ENCODE measurements at places on chromosomes 16 and 17.

DNA sequence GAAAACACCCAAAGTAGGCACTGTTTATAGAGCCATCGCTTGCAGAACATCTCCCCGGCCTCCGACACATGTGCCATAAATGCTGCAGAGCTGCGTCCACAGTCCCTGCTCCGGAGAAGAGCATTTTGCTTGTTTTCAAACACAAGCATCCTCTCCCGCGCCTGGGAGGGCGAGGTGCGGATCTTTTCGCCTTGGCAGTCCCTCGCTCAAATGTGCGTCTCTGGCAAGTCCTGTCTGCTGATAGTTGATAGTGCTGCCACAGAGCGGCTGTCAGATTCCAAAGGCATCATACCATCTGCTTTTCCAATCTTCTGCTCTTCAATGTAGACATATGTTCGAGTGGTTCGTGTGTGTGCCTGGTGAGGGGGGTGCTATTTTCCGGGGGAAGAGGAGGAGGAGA, 603.7 kb downstream of the MAF start:
- DNase-seq, result no peak

DNA sequence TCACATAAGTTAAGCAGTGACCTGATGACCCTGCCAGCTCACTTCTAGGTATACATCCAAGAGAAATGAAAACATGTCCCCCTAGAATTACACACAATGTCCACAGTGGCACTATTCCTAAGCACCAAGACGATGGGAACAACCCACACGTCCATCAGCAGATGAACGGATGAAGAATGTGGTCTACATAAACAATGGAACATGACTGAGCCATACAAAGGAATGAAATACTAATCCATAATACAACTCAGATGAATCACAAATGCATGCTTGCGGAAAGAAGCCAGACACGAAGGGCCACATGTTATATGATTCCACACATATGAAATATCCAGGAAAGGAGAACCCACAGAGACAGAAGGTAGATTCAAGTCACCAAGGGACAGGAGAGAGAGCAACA, 17.4 kb downstream of the USP22 start:
- no peak for DNase-seq

DNA sequence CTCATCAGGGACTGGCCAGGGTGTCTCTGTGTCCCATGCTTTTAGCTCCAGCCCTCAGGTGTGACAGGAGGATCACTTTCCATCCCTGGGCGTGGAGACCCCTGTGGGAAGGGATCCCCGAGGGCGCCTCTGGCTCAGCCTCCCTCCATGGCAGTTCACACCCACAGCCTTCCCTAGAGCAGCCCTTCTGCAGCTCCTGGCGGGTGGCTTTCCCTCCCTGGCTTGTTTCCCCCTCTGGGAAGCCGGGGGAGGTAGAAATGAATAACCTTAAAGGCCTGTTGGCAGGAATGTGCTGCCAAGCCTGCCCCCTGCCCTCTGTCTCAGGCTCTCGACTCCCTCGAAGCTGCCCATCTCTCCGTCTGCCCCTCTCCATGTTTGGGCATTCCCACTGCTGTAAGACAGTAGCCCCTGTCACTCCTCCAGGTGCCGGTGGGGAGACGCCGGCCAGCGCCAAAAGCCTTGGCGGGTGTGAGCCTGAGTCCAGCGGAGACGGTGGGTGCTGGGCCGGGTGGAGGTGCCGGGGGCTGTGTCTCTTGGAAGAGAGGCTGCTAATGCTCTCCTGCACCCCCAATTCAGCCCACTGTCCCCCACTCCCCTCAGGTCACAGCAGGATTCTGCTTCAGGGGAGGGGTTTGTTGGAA, 2.1 kb upstream of the ATP2A1 start:
- DNase-seq, result no peak

GRCh38 chr17:47702391-47702995, 8.5 kb downstream of the TBKBP1 start:
- no peak for DNase-seq

DNA sequence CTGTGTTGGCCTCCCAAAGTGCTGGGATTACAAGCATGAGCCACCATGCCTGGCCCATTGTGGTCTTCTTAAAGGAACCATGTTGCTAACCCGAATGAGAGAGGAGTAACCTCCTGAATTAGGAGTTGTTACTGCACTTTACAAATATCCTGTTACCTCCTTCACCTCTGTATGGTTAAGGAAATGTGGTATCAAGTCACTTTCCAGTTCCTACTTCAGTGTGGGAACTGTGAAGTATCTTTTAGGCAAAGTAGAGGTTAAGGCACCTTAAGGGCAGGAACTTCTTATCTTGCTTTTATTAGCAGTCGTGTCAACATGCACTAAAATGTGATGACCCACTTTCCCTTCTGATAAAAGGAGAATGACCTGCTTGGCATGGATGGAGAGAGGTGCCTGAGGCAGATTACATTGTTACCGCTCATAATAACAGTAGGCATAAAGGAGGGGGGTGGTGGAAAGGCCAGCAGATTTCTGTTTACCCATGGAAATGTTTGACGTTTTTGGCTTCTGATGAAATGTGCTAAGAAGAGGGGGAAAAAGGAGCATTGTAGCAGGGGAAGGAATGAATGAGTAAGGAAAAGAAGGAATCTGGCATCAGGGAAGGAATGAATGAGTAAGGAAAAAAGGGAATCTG, 28.5 kb downstream of the FTO start:
- peak; percentile 97 for DNase-seq

DNA sequence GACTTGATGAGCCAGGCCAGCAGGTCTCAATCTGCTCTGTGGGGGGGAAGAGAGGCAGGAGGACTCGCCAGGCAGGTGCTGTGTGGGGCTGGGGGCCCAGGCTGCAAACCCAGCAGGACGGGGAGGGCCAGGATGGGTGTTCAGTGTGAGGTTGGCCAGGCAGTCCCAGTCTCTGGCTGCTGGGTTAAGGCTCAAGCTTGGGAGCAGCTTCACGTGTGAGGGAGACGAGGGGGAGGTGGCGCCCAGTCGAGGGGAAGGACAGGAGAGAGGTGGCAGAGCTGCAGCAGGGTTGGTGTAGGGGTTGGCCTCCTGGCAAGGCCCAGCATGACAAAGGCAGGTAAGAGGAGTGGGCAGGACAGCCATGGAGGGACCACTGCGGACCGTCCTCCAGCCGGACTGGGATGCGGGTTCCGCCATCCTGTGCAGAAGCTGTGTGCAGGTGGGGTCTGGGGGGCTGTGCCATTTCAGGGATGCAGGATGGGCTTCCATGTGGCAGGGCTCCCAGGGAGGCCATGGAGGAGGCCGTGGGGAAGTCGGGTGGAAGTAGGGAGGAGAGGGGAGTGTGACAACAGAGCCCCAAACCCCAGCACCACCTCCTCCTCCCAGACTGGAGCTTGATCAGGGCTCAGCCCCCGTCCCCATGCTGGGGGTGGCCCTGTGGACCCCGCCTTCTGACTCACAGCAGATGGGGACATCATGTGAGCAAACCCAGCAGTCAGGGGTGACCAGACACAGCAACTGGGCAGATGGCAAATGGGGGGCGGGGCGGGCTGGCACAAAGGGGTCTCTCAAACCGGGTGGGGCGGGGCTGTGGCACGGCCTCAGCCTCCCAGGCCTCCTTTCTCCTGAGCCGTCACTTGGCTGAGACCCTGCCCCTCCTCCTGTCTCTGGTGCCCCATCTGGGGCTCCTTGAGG, 2.8 kb downstream of the ADGRG1 start:
- DNase-seq, result no peak

DNA sequence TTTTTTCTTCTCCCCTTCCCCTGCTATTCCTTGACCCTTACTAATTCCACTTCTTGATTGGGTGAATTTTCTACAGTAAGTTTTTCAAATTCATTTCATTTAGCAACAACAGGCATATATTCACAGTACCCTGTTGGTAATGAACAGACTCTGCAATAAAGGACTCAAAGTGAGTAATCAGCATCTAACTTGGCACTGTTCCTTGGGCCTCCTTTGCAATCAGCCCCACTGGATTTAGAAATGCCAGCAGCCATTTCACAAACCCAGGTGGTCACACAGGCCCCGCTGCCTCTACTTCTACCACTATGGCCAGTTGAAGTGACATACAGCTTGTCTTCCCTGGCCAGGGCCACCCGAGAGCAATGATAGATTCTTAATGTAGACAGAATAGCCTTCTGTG, 113.8 kb downstream of the CYB561 start:
- no peak for DNase-seq

DNA sequence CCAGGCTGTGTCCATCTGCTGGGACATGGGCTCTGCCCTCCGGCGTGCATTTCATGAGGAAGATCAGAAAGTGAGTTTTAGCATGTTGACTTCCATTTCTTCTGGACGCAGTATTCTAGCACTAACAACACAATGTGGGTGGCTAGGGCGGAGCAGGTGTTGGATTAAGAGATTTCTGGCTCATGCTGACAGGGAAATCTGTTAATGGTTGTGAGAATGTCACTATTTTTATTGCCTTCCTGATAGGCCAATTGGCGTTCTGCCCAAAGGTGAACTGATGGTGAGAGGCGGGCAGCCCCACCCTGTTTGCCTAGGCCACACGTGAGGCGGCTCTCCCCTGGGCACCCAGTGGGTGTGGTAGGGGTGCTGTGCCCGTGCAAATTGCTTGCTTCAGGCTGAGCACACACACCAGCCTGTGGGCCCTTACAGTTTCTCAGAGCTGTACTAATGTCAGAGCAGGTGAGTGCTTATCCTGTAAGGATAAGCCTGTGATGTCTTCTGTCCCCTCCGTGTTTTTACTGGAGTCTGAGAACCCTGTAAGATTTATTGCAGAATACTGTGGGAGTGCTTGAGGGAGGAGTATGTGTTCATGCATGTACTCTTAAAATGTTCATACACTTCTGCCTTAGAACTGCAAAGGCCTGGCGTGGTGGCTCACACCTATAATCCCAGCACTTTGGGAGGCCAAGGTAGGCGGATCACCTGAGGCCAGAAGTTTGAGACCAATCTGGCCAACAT, 30.9 kb downstream of the PGS1 start:
- DNase-seq, result no peak

- DNase-seq, result no peak
Measured at GRCh38 chr17:79627184-79627765, 16.4 kb upstream of the RBFOX3 start.

GRCh38 chr16:87762620-87763019, 3.2 kb downstream of the KLHDC4 start:
- no peak for DNase-seq

DNA sequence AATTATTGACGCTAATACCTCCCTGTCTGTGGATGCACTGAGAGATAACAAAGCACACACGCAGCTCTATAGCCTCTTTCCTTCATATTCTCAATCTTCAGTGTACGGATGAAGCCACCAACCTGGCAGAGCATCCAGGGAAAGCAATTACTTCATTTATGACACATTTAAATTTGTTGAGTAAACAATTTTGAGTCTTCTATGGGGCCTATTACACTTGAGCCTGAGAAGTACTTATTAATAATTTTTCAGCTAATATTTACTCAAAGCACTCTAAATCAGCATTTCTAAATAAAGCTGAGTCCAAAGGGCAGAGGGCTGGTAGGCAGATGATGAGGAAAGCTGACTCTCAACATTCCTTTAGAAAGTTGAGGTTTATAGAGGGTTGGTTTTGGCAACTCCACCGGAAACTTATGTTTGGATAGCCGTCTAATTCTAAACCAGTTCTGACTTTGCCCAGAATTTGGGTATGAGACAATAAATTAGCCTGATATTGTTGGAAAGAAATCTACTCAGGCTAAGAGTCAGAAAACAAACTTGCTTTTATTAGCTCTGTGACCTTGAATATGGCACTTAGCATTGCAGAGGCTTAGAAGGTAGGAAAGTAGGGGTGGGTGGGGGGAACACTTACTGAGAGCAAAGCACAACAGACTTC, 643.5 kb downstream of the CDH11 start:
- DNase-seq, result peak; percentile 90

DNA sequence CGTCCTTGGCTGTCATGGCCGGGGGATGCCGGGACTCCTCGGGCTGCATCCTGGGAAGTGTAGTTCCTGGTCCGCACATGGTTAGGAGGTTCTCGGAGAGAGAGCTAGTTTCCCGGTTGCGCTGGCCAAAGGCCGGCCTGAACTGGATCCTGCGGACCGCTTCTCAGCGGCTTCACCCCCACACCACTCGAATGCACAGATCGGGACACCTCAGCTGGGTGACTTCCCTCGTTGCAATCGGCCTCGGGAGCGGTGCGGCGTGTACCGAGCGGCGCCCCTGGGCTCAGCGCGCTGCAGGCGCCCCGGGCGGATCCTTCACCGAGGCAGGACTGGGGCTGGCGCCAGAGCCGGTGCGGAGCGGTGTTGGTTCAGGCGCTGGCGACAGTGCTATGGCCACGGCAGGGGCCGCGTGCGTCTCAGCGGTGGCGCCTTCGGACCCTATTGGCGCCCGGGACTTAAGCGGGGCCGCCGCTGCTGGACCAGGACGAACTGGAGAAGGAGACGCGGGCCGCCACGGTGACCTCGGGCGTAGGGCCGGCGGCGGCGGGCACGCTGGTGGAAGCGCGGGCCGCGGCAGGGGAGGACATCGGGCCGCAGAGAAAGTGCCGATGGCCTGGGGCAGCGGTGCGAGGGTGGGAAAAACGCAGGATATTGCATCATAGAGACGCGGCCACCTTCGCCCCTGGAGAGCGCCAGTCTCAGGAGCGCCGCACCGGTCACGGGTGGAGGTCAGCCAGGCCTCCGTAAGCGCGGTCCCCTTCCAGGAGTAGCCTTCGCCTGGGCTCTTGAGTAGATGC, 11.4 kb downstream of the ZNF629 start:
- DNase-seq, result peak; percentile 77

DNA sequence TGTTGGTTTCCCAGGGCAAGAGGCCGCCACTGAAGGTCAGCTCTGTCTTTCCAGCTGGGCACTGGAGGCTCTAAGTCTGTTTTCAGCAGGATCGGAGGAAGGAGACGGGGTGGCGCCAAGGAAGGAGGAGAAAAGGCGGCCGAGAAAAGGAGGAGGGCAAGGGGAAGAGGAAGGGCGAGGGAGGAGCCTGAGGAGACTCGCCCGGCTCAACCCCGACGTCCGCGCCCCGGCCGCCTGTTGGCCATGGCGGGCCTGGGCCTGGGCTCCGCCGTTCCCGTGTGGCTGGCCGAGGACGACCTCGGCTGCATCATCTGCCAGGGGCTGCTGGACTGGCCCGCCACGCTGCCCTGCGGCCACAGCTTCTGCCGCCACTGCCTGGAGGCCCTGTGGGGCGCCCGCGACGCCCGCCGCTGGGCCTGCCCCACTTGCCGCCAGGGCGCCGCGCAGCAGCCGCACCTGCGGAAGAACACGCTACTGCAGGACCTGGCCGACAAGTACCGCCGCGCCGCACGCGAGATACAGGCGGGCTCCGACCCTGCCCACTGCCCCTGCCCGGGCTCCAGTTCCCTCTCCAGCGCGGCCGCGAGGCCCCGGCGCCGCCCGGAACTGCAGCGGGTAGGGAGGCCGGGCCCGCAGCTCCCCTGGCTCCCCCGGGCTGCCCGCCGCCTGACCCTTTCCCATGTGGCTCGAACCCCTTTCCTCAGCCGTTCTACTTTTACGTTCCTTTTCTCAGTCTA, at the start of gene RNF135:
RNF135 (plus strand) TSS at position 209 of the 737 bp plus-strand sequence; CDS start at position 244, 35 bp downstream.
- DNase-seq, result peak; percentile 84

GRCh38 chr17:81659038-81659437, 2.7 kb upstream of the PDE6G start:
- DNase-seq, result no peak

- DNase-seq, result no peak
Measured at GRCh38 chr17:74739227-74739831, 2.3 kb downstream of the RAB37 start.

Data from endothelial cell of umbilical vein (primary cell).